CD4-positive, alpha-beta T cell (primary cell): ENCODE measurements at places on chromosomes 7 and 10. TPM values are rescaled to one million over a fixed set of nuclear protein-coding genes. Genes with fewer than 3 reads are reported as not detected.

Gene IFIT1B
- total RNA-seq, result 0.11 TPM

Gene FGL2
- total RNA-seq, result 1.6 TPM

Gene CDHR3
- 10.3 TPM for total RNA-seq

DNA sequence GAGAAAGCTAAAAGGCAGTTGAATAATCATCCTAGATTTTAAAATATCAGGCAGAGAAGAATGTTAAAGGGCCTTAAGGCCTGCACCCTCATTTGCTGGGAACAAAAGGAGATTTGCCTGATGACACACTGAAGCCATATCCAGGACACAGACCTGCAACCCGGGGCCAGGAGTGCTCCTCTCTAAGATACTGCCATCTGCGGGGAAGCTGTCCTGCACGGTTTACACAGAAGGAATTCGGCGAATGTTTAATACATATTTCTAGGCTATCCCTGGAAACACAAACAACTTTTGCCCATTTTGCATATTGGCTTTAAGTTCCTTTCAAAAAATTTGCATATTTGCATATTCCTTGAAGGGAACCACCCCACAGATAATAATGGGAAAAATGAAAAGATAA lies 52.3 kb downstream of the DYNC1I1 start:
- H3K4me3 ChIP-seq, result no peak overlapping the region
- no peaks in the 10 kb centered on the region for H3K27me3 ChIP-seq
- H3K36me3 ChIP-seq, result no peaks in the 10 kb centered on the region
- no peaks in the 10 kb centered on the region for H3K4me1 ChIP-seq

Gene HOXA1
- 0.14 TPM for total RNA-seq

DNA sequence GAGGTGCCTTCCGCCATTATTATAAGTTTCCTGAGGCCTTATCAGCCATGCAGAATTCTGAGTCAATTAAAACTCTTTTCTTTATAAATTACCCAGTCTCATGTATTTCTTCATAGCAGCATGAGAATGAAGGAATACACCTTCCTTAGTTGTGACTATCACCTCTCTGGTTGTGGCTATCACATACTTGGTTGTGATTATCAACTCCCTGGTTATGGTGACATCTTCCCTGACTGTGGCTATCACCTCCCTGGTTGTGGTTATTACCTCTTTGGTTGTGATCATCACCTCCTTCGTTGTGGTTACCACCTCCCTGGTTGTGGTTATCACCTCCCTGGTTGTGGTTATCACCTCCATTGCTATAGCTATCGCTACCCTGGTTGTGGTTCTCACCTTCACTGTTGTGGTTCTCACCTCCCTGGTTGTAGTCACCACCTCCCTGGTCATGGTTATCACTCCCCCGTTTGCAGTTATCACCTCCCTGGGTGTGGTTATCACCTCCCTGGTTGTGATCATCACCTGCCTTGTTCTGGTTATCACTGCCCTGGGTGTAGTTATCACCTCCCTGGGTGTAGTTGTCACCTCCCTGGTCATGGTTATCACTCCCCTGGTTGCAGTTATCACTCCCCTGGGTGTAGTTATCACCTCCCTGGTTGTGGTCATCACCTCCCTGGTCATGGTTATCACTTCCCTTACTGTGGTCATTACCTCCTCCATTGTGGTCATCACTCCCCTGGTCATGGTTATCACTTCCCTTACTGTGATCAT lies 105.9 kb downstream of the GPR26 start:
- DNase-seq, result no peak
- H3K27me3 ChIP-seq, result no peaks in the 10 kb centered on the region
- no peaks in the 10 kb centered on the region for H3K36me3 ChIP-seq
- no peak overlapping the region for H3K4me3 ChIP-seq
- no peak overlapping the region for H3K27ac ChIP-seq
- H3K4me1 ChIP-seq, result no peaks in the 10 kb centered on the region

DNA sequence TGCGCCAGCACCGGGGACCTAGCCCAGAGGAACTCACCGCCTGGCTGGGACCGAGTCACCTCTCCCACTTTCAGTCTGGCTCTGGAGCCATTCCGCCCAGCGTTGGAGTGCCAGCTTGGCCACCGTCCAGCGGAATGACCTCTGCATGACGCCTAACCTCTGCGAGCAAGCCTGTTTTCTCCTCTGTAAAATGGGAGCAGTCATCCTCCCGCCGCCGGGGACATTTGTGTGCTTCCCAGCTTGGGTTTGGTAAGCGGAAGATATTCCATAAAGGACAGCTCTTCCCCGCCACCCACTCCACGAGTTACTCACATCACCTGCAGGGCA lies 1.3 kb upstream of the ZCCHC24 start:
- DNase-seq, result no peak
- no peaks in the 10 kb centered on the region for H3K27me3 ChIP-seq
- H3K4me1 ChIP-seq, result peaks cover 33% of the 10 kb centered on the region

GRCh38 chr10:20535897-20536881 lies 360.9 kb downstream of the NEBL start:
- no peak overlapping the region for H3K4me3 ChIP-seq
- no peaks in the 10 kb centered on the region for H3K27me3 ChIP-seq
- H3K27ac ChIP-seq, result no peak overlapping the region
- H3K36me3 ChIP-seq, result no peaks in the 10 kb centered on the region
- no peaks in the 10 kb centered on the region for H3K4me1 ChIP-seq

DNA sequence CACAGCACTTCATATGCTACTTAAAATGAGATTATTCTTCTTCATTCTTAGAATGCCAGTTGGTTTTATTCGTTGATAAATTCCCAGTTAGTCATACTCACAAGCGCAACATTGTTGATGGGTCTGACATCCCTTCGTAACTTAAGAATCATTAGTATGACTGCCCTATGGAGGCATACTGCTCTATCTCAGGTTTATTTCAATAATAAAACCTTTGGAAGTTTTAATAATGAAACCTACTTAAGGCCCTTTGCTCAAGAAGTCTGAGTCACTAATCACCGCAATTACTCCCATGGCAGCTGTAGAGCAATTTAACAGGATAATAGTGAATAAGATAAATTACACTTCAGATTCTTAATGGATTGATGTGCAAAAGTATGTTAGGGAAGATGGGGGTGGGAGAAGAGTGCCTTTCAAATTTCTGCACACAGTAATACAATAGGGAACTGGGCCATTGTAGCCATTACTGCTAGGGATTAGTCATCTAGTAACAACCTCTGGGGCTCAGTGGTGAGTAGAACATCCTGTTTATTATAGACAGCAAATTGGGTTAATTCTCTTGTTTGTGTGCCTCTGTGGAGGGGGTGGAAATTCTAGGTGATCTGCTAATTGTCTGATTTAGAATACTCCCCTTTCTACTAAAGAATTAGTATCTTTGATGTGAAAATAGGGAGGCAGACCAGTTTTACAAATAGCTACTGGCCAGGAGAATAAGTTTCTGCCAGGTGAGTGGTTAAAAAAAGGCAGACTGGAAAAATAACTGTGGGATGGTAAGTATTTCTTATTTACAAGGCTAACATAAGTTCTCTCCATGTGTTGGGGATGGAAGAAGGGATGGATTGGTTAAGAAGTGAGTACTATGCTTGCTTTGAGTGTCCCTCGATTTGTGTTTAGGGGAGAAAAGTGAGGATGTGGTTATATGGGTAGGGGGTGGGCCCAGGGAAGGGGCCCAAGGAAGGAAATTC lies 74.5 kb upstream of the VKORC1L1 start:
- no peak for DNase-seq
- peaks cover 7% of the 10 kb centered on the region for H3K4me1 ChIP-seq
- H3K4me3 ChIP-seq, result no peak overlapping the region
- H3K27me3 ChIP-seq, result no peaks in the 10 kb centered on the region
- H3K36me3 ChIP-seq, result no peaks in the 10 kb centered on the region
- H3K27ac ChIP-seq, result no peak overlapping the region

Gene OR2A42
- total RNA-seq, result not detected

DNA sequence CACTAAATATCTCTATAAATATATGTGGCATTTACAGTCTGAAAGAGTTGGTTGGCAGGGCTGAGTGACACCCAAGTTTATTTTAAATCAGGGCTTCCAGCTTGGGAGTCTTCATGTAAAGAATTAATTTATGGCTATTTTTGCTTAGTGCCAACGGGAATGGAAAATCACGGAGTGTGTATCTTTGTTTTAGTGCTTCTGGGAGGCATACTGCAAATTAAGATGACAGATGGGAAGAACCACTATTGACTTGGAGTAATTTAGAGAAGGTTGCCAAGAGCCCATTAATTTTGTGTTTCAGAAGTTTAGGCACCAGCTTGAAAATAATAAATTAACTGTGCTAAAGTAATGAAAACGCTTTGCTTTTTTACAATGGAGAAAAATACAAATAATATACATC lies 135.2 kb downstream of the GPR37 start:
- H3K36me3 ChIP-seq, result no peaks in the 10 kb centered on the region
- H3K4me1 ChIP-seq, result no peaks in the 10 kb centered on the region
- H3K4me3 ChIP-seq, result no peak overlapping the region
- no peak overlapping the region for H3K27ac ChIP-seq
- no peak for DNase-seq

Gene TNS3
- total RNA-seq, result 0.16 TPM

Gene ANXA8
- total RNA-seq, result not detected

DNA sequence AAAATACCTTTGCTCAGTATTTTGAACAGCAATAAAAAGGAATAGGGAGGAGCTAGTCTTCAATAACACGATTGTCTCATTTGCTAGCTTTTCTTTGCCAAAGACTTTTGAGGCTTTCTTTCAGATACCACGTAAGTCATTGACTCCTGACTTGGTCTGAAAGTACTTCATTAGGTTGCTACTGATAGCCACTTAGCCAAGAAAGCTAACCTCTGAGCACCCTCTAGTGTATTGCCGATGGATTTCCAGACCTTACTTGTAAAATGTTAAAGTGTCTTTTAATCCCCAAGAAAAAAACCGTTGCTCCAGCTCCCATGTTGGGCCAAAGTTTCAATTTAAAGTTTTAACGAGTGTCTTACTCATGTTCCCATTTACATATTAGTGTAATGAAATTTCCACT lies 63.4 kb upstream of the STRIP2 start:
- no peak for DNase-seq
- no peak overlapping the region for H3K4me3 ChIP-seq
- no peaks in the 10 kb centered on the region for H3K27me3 ChIP-seq
- H3K27ac ChIP-seq, result no peak overlapping the region

DNA sequence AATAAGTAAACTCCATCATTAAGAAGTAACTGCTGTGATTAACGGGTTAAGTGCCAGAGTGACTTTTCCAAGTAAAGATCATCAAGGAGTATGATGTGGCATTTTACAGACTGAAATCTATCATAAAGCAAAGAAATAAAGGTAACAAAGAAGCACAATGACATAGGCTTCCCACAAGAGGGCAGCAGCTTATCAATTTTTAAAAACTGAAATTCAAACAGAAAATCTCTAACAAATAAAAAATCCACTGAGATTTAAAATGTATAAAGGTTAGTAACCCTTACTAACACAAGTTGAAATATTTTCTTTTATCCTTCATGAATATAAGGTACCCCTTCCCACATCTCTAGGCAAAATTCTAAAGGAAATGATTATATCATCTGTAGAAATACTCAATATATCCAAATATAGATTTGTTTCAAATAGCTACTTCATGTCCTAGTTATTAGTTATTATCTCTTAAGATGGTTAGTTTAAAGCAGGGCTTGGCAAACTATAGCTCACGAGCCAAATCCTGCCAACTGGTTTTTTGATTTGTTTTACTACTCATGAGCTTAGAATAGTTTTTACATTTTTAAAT lies 29.2 kb downstream of the FAM3C start:
- peak; percentile 64 for DNase-seq
- no peak overlapping the region for H3K4me3 ChIP-seq
- no peaks in the 10 kb centered on the region for H3K27me3 ChIP-seq
- no peak overlapping the region for H3K27ac ChIP-seq

Gene PLXNA4
- 0.75 TPM for total RNA-seq

DNA sequence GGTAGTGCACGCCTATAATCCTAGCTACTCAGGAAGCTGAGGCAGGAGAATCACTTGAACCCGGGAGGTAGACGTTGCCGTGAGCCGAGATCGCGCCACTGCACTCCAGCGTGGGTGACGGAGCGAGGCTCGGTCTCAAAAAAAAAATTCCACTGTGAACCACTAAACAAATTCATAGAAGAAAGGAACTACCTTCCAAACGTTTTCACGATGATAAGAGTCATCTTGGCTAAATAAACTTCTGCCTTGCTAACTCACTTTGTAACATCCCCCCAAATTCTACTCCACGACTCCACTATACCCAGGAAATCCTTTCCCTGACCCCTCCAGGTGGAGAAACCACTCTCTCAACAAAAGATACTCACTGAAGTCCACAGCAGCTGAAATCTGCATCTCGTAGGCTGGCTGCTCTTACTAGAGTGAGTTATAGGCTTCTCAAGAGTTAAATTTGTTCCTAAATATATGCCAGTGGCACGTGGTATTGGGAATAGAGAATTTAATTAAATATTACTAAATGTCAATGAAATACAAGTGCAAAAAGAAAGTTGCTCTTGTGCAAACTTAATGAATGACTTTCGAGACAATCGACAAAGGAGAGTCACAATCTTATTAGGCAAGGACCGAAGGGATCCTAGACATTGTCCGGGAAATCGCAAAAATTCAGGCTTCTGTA lies 1.6 kb upstream of the GTF2I start:
- H3K27me3 ChIP-seq, result no peaks in the 10 kb centered on the region
- DNase-seq, result no peak
- no peaks in the 10 kb centered on the region for H3K36me3 ChIP-seq

Gene GNG11
- total RNA-seq, result not detected
